ENCODE measurements at places on chromosomes 11 and 22.

DNA sequence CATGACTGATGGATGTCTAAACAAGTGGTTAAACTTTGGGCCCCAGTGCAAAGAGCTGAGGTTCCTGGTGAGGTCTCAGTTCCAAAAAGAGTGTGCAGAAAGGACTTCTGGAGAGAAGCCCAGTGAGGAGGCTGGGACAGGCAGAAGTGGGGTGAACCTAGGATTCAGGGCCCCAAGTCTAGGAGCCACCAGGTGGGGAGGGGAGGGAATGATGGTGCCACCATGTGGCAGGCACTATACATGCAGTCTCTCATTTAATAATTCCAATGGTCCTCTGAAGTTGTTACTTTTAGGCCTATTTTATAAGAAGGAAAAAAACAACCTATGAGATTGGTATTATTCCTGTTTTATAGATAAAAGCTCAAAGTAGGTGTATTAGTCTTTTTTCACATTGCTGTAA, 102.0 kb downstream of the INSC start:
- DNase-seq: no peak

DNA sequence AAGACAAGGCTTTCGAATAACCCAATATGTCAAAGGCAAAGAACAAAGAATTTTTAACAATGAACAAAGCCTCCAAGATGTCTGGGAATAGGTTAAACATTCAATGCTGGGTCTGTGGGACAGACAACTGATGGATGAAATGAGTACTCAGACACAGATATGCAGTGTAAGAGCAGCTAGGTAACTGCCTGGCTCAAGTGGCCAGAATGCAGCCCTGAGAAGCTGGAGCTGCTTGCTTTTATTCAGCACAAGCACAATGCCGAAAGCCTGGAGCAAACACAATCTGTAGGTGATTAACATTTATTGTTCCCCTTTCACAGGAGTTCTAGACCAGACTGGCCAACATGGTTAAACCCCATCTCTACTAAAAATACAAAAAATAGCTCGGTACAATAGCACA, 24.0 kb downstream of the GLYAT start:
- no peak for DNase-seq

DNA sequence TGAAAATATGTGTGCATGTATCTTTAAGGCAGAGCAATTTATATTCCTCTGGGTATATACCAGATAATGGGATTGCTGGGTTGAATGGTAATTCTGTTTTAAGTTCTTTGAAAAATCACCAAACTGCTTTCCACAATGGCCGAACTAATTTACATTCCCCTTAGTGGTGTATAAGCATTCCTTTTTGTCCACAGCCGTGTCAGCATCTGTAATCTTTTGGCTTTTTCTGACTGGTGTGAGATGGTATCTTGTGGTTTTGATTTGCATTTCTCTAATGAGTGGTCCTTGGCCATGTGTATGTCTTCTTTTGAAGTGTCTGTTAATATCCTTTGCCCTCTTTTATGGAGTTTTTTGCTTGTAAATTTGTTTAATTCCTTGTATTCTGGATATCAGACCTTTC, 24.3 kb downstream of the CCDC15 start:
- DNase-seq: no peak

- no peak for DNase-seq
Observed at GRCh38 chr22:46795140-46795539, 32.7 kb downstream of the TBC1D22A start.

- no peak for DNase-seq
Observed at GRCh38 chr11:62883673-62884072, 3.0 kb downstream of the SLC3A2 start.

DNA sequence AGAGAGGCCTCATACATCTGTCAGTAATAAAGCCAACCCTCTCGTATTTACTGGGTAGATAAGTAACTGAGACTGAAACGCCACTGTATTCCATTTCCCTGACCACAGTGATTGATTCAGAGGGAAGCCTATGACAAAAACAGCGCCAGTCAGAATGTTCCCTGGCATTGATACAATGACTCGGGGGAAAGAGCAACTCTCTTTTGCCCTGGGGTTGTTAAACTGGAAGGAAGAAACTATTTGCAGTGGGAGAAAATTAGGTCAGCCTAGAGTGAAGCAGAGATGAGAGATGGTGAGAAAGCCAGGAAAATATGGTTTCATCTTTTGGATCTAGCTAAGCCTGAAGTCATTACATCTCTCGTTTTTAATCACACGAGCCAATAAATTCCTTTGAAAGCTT, 48.6 kb upstream of the RBFOX2 start:
- no peak for DNase-seq

- no peak for DNase-seq
Observed at GRCh38 chr11:111417011-111417765, 38.1 kb upstream of the POU2AF1 start.

DNA sequence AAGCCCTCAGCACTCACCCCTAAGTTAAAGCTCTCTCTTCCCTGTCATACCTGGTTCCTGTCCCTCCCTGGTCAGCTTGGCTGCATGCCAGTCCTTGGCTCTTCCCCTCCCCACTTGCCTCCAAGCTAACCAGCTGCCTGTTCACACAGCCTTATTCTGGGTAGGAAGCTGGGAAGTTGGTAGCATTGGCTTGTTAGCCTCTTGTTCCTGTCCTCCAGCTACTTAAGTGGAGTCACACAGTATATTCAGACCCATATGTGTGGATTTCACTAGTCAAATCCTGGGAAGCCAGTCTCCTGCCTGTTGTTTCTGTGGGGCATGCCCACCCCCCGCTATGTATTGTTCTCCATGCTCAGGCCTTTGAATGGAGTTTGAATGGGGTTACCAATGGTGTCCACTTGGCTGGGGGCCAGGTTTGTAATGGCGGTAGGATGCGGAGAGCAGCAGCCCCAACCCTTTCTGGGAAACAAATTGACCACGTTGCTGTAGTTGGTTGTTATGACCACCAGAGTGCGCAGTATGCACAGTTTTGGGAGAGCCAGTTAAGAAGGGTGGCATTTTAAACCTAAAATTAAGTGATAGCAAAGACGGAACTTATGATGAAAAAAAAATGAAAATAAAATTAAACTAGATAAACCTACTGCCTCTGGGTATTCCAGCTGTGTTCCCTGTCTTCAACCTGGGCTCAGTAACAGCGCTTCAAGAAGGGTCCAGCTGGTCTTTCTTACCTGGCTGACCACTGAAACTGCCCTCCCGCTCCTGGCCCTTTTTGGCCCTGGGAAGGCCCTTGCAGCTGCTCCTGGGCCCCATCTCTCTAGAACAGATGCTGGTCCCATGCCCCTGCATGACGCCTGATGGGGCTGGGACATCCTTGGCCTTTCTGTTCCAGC, 10.7 kb upstream of the RPS3 start:
- DNase-seq: peak; percentile 40

GRCh38 chr11:46339816-46340215, 7.4 kb upstream of the DGKZ start:
- DNase-seq: no peak

- DNase-seq: no peak
Observed at GRCh38 chr11:60334005-60334620, 7.1 kb downstream of the MS4A6E start.

- DNase-seq: no peak
Observed at GRCh38 chr22:16601437-16602223, 9.0 kb upstream of the CCT8L2 start.

- no peak for DNase-seq
Observed at GRCh38 chr11:64923151-64923661, 1.3 kb upstream of the PPP2R5B start.

- peak; percentile 4 for DNase-seq
Observed at GRCh38 chr11:48107188-48107704, 109.4 kb upstream of the OR4B1 start.

GRCh38 chr11:65204143-65204542, 22.4 kb downstream of the CAPN1 start:
- DNase-seq: no peak

DNA sequence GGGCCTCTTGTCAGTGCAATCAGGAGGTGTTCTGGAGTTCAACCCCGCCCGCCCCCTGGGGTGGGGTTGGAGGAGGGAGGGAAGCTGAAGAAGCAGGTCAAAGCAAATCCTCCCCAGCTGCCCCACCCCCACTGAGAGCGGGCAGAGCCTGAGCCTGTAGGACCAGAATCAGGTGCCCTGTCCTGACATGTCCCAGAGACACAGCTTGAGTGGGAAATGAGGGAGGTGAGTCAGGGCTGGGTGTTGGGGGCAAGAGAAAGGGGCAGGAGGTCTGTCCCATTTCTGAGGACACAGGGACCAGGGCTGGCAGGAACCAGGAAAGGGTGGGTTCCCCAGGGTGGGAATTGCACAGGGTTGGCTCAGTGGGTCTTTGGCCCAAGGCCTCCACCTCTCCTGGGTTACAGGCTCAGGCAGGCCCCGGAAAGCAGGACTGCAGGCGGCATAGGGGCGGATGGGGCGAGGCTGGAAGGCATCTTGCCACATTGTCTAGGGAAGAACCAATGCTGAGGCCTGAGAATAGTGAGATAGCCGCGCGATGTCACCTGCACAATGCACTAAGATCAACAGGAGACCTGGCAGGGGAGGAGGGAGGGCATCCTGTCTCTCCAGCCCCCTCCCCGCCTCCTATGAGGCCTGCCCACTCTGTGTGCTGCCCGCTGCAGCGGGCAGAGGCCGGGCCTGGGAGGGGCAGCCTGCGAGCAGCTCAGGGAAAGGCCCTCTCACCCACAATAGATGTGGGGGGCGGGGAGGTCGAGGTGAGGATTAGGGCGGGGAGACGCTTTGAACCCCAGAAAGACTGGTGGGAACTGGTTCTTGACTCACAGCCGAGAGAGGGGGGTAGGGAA, 32.4 kb downstream of the NECTIN1 start:
- DNase-seq: no peak

- DNase-seq: no peak
Observed at GRCh38 chr22:46450931-46451561, 86.4 kb downstream of the CELSR1 start.

DNA sequence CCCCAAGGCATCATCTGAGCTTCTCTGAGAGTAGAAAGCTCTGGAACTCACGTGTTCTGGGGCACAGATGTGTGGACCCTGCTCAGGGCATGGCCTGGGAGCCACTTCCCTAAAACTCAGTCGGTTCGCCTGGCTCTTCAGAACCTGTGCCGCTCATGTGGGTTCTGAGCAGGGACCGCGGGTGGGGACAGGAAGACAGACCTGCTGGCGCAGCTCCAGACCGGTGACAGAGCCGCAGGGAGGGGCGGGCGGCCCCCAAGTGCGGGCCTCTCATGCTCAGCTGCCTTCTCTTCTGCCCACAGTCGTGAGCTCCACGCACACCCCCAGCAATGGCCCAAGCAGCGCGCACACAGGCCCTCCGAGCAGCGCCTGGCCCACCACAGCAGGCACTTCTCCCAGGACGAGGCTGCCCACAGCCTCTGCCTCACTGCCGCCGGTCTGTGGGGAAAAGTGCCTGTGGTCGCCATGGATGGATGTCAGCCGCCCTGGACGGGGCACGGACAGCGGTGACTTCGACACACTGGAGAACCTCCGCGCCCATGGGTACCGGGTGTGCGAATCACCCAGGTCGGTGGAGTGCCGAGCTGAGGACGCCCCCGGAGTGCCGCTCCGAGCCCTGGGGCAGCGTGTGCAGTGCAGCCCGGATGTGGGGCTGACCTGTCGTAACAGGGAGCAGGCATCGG, 24.2 kb downstream of the MUC5AC start:
- no peak for DNase-seq

DNA sequence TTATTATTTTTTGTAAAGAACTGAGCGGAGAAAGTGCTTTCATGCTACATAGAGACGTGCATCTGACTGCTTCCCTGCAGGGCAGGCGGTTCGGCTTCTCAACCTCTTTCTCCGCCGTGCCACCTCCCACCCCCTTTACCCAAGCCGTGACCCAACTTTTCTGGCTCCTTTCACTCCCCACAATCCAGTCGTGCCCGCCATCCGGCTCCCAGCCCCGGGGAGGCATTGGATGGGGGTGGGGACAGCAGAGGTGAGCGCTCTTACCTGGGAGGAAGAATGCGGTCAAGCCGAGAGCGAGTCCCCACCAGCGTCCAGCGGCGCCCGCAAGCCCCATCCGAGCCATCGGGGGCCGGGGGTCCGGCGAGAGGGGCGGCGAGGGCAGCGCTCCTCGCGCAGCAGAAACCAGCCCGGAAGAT, 781 bp downstream of the NECTIN1 start:
- DNase-seq: no peak

- no peak for DNase-seq
Observed at GRCh38 chr11:107549253-107549953, 16.1 kb downstream of the ALKBH8 start.

GRCh38 chr11:45651841-45652749, 13.3 kb downstream of the CHST1 start:
- no peak for DNase-seq

GRCh38 chr11:81942646-81943045, 791.0 kb downstream of the FAM181B start:
- no peak for DNase-seq

DNA sequence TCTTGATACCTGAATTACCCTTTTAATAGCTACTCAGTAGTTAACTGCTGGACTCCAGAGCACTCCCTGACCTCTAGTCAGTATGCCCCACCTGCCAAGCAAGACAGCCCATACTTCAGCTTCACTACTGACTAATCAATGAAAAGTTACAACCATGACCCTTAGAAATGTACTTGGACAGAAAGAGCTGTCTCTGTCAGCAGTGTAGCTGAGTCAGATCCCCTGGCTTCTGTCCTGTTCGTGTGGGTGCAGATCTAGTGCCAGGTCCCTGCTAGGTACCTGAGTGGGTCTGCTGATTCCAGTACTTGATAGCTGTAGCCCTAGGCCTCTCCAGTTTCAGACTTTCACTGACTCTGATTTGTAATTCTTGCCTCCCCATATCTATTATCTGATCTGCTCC, 265.8 kb upstream of the POU2AF2 start:
- DNase-seq: no peak

- no peak for DNase-seq
Observed at GRCh38 chr11:104968355-104968855, at the start of gene CASP4. Gene CASP4 (minus strand): TSS chr11:104968574. CDS start chr11:104968525, 49 bp downstream.

DNA sequence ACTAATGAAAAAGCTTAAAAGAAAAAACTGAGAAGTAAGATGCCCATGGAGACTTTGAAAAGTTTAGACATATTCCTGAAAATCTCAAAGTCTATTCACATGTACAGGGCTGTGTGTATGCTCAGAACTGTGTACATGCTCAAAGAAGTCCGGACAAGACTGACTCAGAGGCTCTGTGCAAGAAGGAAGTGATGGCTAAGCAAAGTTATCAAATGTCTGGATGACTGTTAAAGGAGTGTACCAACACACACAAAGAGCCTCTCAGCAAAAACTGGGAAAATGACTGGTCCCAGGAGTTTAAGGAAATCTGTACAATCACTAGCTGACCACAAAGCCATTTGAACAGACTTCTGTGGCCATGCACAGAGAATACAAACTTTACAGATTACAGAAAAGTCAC, 33.1 kb upstream of the ARHGAP32 start:
- DNase-seq: no peak

- no peak for DNase-seq
Observed at GRCh38 chr11:79344753-79345294, 96.0 kb downstream of the TENM4 start.

GRCh38 chr11:102322560-102322959, 5.3 kb downstream of the BIRC3 start:
- DNase-seq: no peak

- peak; percentile 53 for DNase-seq
Observed at GRCh38 chr22:45645526-45646414, 25.9 kb upstream of the ATXN10 start.
